ENCODE measurements at places on chromosomes 2 and 18.
A peak's percentile ranks its signal among the peaks of the same experiment; 100 is the strongest.

GRCh38 chr18:62288665-62289008, 36.5 kb upstream of the TNFRSF11A start:
- no peak for DNase-seq

- no peak for DNase-seq
These were observed 80.0 kb upstream of the ZNF532 start for GRCh38 chr18:58784601-58785137.

DNA sequence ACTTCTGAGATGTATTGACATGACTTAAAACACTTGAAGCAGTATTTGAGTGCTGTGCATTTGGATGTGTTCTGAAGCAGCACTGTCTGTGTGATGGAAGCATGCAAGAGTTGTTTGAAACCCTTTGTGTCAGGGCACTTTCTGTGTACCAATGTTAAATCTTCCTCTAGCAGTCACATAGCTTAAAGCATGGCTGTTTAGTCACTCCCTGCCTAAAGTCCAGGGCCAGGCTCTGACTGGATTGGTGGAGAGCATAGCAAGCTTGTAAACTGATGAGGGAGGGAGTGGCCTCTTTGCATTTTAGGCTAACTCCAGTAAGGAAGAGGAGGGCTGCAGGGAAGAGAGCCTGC, 73.5 kb downstream of the MYO1B start:
- DNase-seq: no peak

- no peak for DNase-seq
These were observed 149.4 kb upstream of the SLC1A4 start for GRCh38 chr2:64839844-64840243.

- DNase-seq: no peak
These were observed 41.6 kb downstream of the SLC25A12 start for GRCh38 chr2:171852366-171852888.

GRCh38 chr2:207939342-207940108, 85.8 kb downstream of the PLEKHM3 start:
- DNase-seq: no peak

- DNase-seq: no peak
These were observed 68.7 kb downstream of the TMEM247 start for GRCh38 chr2:46548103-46548486.

DNA sequence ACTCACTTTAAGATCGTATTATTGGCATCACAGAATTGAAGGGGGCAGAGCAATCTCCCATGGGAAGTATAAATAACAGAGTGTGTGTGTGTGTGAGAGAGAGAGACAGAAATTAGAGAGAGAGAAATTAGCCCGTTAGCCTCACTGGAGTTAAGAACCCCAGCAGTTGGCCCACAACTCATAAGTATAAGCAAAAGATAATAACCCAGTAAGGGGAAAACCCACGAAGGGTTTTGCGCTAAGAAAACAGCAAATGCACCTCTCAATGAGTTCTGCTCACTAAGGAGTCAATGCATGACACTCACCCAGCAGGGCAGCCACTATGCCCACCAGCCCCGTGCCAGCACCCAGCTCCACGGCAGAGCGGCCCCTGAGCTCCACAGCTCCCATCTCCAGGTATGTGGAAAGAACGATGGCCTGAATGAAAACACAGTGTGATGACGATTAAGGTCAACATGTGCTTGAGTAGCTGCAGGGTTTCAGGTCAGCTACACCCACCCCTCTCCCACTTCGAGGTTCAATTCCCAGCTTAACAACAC, 3.6 kb downstream of the METTL21A start:
- no peak for DNase-seq

GRCh38 chr2:47401789-47402554, 984 bp upstream of the MSH2 start:
- no peak for DNase-seq

DNA sequence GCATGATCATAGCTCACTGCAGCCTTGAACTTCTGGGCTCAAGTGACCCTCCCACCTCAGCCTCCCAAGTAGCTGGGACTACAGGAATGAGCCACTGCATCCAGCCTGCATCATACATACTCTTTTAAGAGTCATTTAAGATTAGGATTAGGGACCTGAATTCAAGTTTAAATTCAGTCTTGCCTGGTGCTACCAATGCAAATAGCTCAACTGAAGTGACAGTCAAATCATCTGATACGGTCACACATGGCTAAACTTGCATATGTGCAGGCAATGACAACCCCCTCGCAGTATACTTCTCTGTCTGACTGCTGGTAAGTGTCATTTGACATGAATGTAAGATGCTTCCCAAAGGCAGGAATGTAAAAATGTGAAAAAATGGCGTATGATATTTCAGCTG, 31.8 kb upstream of the TMEM131 start:
- no peak for DNase-seq

DNA sequence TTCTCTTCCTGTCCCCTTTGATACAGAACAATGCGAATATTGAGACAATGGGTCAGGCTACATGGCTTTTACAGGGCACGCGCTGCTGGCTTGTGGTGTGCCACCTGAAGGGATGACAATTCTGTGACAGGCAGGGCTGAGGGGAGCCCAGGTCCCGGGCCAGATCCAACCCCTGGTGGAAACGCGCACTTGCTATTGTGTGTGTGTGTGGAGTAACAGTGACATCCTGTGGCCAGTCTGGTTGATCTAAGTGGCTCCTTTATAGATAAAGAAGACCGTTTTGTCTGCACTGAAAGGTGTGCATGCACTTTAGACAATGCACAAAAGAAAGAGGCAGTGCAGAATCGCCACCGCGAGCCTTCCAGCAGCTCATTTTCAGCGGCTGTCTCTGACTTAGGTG, 273.6 kb downstream of the HRH4 start:
- no peak for DNase-seq

DNA sequence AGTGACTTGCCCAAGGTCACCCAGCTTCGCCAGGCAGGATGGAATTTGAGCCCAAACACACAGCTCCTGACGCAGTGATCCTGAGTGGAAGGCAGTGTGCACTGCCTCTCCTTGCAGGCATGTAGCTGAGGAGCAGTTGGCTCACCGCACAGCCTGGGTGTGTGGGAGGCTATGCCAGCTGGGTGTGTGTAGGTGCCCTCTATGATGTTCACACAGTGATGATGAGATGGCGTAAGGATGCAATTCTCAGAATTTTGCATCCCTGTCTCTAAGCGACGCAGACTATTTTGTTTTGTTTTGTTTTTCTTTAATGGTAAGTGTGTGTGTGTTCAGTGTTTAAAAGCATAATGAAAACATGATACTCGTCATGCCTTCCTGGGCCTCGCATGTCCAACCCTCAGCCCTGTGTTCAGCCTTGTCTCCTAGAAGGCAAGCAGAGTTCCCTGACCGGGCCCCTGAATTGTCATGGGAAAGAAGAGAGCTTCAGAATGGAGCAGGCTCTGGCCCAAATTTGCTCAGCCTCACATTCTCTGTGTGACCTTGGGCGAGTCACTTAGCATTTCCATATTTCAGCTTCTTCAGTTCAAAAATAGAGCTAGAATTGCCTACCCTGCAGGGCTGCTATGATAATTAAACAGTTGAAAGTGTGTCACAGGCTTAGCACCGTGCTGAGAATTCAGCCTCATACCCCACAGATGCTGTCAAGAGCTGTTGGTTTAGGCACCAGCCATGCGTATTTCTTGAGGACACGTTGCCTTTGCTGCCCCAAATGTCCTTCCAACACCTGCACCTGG, 603.6 kb upstream of the RAB6C start:
- DNase-seq: no peak

GRCh38 chr2:27217173-27218121, at the start of gene CAD:
Gene CAD, plus strand, starts transcription at chr2:27217369. Its CDS starts 183 bp downstream, at chr2:27217552.
- peak; percentile 65 for DNase-seq

GRCh38 chr2:43363120-43363519, 136.7 kb upstream of the ZFP36L2 start:
- DNase-seq: no peak

GRCh38 chr2:151845884-151846283, 17.7 kb upstream of the ARL5A start:
- no peak for DNase-seq

DNA sequence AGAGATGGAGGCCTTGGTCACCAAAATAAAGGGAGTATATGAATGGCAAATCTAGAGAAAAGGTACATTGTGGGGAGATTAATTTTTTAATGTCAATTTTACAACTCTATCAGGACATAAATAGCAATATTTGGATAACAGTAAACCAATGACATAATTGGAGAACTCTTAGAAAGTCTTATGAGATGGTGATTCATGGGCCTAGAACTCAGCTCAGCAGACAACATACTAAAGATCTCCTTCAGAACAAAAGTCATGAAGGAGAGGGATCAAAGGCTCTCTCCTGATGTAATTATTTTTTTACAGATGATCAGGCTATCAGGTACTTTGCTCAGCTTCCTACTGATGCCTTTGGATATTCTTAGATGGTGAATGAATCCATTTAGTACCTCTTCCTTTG, 90.0 kb downstream of the CRACDL start:
- no peak for DNase-seq

- DNase-seq: no peak
These were observed 225.3 kb downstream of the ICOS start for GRCh38 chr2:204161886-204162285.

DNA sequence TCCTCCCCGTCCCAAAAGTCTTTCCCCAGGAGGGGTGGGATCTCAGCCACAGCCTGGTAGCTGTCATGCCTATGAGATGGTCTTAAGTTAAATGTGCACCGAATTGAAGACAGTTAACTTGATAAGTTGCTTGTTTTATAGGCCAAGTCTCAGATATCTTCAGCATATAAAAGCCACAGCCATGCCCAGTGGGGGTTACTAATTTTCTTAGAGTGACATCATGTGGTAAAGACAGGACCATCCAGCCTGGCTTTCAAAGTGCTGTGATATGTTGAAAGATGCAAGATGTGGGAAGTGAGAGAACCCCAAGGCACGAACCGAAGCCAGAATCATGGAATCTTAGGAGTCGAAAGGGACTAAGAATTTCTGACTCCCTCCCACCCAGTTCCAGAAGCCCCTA, 42.1 kb upstream of the FAM124B start:
- no peak for DNase-seq

DNA sequence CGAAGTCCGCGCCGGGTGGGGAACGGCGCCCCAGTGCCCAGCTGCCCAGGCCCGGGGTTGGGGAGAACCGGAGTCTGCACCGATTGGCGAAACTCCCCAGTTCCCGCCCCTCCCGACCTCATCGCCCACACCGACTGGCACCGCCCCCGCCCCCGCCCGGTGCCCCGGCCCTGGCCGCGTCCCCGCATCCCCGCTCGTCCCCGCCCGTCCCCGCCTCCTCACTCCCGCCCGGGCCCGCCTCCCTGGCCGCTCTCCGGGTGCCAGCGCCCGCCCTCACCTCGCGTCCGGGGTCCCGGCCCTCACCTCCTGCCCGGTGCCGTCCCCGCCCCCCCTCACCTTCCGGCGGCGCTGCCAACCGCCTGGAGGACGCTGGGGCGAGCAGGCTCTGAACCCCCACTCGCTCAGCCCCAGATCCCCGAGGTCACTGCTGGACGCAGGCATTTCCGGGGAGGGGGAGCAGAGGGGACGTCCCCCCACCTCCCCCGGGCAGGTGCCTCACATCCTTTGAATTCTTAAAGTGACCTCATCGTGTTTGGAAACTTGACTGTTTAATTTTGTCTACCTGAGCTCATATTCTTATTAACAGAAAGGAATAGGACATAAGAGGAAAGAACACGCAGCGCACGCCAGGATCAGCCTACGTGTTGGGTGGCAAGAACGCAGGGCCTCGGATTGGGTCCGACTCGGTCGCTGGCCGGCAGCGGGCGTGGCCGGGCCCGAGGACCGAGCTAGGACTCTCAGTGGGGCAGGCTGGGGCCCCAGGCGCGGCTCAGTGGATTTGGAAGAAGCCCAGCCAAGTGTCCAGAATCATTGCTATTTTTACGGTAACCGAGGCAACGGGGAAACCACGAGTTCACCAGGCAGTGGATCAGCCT, at the start of gene FAM110C:
Gene FAM110C, minus strand, starts transcription at position 35 of the 875 bp plus-strand sequence. CDS start 120 bp downstream, outside the sequence.
- no peak for DNase-seq

DNA sequence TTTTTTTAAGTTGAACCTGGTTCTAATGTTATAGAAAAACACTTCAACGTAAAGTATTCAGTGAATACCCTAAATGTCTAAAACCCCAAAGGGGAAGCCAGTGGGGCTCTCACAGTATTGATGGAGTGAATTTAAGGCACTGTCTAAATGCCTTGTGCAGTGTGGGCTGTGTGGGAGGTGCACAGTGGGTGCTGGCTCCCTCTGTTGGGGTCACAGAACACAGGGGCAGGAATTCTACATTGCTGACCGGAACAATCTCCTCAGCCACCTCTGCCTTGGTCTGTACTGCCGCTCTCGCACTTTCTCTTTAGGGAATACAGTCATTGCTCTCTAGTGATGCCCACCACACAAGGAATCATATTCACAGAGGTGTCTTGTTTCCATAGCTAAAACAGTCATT, 45.4 kb downstream of the SPRED2 start:
- DNase-seq: no peak

DNA sequence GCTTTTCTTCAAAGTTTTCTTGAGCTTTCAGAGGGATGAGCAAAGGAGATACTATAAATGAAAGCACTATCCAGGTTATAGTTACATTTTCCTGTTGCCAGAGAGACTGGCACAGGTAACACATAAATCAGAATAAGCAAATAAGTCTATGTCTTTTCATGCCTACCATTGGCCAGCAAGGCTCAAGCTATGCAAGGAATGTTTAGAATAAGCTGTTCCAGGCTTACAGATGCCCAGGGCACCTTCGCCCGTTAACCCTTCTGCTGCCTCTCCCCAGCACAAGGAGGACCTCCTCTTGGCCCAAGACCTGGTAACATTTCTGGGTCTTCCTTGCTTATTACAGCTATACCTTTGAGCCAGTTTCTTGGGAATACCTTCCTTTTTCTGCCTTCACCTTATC, 233.7 kb upstream of the MEIS1 start:
- no peak for DNase-seq

GRCh38 chr2:102449370-102449974, 23.6 kb upstream of the SLC9A4 start:
- DNase-seq: peak; percentile 15

- no peak for DNase-seq
These were observed 29.8 kb upstream of the TMEM131 start for GRCh38 chr2:98025481-98026037.

GRCh38 chr18:46868169-46868921, 49.0 kb downstream of the PIAS2 start:
- no peak for DNase-seq

GRCh38 chr2:68411397-68412126, 46.5 kb downstream of the PLEK start:
- DNase-seq: no peak

GRCh38 chr2:96344011-96344410, 8.4 kb downstream of the NCAPH start:
- DNase-seq: no peak

DNA sequence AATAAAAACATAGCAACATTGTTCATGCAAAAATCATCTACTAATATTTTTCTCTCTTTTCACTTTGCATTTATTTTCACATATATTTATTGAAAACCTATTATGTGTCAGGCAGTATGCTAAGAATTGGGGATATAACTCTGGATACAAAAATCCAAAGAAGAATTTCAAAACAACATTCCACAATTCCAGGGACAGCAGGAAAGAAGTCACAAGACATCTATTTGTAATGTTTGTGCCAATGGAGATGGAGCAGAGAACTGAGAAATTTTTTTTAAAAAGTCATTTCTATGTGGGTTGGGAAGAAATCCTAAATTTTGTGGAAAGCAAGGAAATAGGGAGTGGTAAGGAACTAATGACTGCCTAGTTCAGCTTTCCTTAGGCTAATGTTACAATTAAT, 128.6 kb upstream of the TLK1 start:
- no peak for DNase-seq

- no peak for DNase-seq
These were observed 45.1 kb downstream of the LPIN2 start for GRCh38 chr18:2967820-2968219.

GRCh38 chr2:151774506-151774905, 40.2 kb upstream of the NEB start:
- no peak for DNase-seq

Measured in stimulated activated CD8-positive, alpha-beta memory T cell treated with anti-CD3 and anti-CD28 coated beads, Interleukin-2, amount 100 ng/mL, for 1 hour (primary cell).